Stimulated activated CD4-positive, alpha-beta T cell treated with anti-CD3 and anti-CD28 coated beads, Interleukin-15, amount 100 ng/mL, for 1 hour (primary cell): ENCODE measurements at places on chromosomes 6 and 20.

DNA sequence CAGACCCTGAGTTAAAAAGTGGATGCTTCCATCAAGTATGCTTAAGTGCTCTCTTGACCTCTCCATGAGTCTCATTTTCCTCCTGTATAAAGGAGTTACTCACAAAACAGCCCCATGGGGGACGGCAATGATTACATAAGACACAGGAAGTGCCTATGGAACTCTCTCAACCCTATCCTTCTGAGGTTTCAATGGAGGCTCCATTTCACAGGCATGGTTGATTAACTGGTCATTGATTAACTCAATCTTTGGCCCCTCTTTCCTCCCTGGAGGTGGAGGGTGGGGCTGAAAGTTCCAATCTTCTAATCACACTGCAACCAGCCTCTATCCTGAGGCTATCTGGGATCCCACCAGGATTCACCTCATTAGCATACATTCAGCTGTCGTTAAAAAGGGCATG is 29.3 kb downstream of the CST8 start:
- no peak for DNase-seq

GRCh38 chr6:98904096-98904495 is 43.6 kb downstream of the FBXL4 start:
- DNase-seq = no peak

DNA sequence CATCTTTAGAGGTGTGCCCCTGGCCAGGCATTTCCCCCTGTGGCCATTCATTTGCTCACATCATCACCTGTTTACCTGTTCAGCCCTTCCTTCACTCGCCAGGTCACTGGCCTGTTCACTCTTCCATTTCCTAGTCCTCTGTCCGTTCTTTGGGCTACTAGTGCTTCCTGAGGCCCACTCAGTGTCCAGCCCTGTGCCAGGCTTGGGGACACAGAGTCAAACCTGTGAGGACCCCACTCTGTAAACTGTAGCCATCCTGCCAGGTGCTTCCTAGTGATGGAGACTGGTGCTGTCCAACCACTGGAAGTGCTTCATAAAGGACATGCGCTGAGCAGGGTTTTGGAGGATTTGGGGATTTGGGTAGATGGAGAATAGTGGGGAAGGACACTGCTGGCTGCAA is 3.5 kb downstream of the DLGAP4 start:
- DNase-seq = no peak

- no peak for DNase-seq
Observed at GRCh38 chr6:23654745-23655144, 471.3 kb upstream of the NRSN1 start.

DNA sequence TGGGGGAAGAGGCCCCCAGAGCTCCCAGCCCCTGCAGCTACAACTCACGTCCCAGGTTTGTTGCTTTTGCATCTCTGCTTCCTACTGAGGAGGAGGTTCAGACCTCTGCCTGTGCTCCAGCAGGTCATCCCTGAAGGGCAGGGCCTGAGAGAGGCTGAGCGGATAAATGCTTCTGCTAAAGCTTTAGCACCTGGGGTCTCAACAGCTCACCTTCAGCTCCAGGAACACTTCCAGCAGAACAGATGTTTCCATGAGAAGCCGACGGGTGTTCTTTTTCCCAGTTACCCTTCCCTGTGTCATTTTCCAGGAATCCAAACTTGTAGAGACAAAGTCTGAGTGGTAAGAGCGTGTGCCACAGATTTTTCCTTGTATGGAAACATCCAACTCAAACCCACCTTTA is 208.8 kb downstream of the TBC1D7 start:
- no peak for DNase-seq

- no peak for DNase-seq
Observed at GRCh38 chr6:1739680-1740079, 130.0 kb downstream of the FOXC1 start.

GRCh38 chr6:113570161-113570560 is 287.0 kb upstream of the MARCKS start:
- DNase-seq = no peak

GRCh38 chr6:7218406-7218988 is 94.5 kb downstream of the SSR1 start:
- DNase-seq = no peak
